ENCODE measurements at places on chromosomes 2 and 18.
A peak's percentile ranks its signal among the peaks of the same experiment; 100 is the strongest.

DNA sequence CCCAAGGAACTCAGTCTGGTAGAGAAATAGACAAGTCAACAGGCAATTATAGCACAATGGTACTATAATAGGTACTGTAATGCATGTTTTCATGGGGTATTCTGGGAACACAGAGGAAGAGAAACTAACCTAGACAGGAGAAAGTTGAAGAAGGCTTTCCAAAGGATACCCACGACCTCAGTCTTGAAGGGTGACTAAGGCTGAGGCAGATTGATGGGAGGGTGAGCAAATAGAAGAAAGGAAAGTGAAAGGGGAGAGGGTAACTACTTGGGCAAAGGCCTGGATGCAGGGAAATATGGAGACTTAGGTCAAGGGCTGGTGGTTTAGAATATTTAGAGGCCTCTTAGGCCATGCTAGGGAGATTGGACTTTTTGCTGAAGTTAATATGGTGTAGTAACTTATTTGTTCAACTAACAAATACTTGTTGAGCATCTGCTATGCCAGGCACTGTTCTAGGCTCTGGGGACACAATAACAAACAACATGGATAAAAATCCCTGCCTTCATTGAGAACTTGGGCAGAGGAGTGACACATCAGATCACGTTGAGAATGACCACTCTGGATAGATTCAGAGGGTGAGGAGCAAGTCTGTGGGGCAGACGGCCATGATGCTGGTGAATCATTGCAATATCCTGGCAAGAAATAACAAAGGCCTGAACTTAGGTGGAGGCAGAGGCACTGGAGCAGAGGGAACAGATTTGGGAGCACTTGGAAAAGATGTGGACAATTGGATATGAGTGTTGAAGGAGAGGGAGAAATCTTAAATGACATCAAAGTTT, 56.4 kb downstream of the PLB1 start:
- DNase-seq, result no peak

DNA sequence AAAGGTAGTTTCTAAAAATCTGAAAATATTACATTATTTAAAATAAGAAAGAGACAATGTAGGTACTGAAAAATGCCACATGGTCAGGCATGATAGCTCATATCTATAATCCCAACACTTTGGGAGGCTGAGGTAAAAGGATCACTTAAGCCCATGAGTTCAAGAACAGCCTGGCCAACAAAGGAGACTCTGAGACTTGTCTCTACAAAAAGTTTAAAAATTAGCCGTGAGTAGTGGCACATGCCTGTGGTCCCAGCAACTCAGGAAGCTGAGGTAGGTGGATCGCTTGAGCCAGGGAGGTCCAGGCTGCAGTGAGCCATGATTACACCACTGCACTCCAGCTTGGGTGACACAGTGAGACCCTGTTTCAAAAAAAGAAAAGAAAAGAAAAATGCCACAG, 21.8 kb downstream of the ATAD2B start:
- no peak for DNase-seq

GRCh38 chr2:120620025-120620793, 115.5 kb upstream of the GLI2 start:
- DNase-seq, result no peak

DNA sequence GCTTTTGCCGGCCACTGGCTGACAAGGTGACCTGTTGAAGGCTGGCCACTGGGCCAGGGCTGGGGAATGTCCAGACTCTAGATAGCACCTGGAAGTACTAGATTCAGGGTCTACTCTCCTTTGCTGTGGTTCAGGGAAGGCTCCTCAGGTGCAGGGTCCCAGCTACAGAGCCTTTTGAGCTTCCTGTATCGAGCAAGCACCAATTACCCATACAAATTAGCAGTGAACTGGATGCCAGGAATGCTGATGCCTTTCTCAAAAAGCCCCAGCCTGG, 213.4 kb downstream of the CYP26B1 start:
- DNase-seq, result no peak

DNA sequence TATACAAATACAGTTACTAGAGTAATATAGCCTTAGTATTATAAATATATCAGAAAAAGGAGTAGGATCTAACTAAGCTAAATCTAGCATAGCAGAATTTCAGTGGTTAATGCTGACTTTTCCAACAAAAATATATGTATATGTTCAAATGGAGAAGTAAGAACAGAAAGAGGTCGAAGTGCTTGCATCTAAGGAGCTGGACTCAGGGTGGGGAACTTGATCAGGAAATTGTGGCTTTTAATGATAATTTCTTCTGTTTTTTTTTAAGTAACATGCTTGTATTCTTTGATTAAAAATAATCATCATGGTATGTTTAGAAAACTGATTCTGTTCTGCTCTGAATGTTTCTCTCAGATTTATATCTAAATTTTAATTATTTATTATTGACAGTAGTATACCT, 327.1 kb downstream of the GALNT13 start:
- DNase-seq, result no peak

DNA sequence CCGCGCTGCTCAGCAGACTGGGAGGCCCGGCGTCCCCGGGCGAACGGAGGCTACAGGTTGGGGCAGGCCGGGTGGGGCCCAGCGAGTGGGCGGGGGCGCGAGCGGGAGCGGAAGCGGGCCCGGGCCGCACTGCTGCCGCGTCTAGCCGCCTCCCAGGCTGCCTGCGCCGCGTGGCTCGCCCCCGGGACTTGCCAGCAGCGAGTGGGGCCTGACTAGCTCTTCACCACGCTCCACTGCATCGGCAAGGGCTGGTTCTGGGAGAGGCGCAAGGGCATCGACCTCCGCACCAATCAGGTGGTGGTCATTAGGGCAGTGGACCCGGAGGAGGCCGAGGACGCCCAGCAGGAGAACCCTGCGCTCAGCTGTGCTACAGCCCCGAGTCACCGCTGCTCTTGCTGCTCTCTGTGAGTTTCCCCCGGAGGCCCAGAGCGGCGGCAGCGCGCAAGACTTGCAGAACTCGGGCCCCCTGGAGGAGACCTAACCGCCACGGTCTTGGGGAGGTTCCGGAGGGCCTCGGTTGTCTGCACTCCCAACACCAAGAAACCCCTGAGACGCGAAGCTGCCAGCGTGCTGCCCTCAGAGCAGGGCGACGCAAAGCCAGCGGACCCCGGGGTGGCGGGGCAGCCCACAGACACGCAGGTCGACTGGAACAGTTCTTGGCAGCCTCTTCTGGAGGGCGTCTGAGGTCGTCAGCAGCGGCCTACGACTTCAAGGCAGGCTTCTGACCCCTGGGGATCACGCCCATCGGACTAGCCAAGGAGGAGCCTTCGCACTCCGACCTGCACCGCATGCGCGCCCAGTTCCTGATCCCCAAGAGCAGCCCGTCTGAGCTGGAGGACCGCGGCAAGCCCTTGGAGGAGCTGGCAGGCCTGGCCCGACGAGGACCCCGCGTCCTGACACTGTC, 27.2 kb upstream of the PTPN2 start:
- DNase-seq, result no peak

GRCh38 chr2:109563288-109563687, 50.5 kb downstream of the SEPTIN10 start:
- DNase-seq, result no peak

GRCh38 chr2:46954951-46955571, 39.5 kb upstream of the MCFD2 start:
- DNase-seq, result peak; percentile 59

- no peak for DNase-seq
Measured at GRCh38 chr2:232382331-232383225, 4.0 kb downstream of the ALPP start.

GRCh38 chr18:42030586-42031182, 75.7 kb downstream of the PIK3C3 start:
- no peak for DNase-seq

DNA sequence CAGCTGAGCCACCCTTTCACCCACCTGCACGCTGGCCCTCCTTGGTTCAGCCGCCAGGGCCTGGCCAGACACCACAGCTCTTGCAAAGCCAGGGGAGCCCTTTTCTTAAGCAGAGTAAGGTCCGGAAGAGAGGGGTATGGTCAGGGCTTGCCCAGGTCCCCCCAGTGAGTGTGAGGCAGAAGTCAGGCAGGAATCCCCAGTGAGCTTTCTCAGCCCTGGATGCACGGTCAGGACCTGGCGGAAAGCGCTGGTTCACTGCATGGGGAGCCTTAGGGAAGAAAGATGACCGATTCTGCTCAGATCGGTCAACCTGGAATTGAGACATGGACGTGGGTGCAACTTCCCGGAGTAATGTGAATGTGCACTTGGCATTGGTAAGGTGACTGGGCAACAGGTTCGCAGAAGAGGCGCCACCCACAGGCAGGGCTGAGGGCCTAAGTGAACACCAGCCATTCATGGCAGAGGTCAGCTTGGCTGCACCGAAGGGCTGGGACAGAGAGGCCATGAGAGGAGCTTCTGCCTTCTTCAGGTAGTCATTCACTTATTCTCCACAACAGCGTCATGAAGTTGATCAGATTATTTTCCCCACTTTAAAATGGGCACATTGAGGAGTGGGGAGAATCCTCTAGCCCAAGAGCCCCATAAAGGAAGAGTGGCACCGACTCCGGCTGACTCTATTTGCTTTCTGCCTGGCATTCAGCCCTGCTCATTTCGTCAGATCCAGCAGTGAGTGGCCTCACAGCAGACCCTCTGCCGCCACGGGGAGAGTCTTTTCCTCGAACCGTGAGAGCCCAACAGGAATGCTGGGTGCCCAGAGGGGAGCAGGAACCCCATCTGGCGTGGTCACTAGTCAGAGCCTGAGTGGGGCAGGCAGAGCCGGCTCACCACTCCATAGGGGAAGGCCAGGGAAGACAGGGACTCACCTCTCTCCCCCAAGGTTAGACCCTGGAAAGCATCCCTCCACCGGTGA, 35.8 kb downstream of the SCTR start:
- peak; percentile 89 for DNase-seq

DNA sequence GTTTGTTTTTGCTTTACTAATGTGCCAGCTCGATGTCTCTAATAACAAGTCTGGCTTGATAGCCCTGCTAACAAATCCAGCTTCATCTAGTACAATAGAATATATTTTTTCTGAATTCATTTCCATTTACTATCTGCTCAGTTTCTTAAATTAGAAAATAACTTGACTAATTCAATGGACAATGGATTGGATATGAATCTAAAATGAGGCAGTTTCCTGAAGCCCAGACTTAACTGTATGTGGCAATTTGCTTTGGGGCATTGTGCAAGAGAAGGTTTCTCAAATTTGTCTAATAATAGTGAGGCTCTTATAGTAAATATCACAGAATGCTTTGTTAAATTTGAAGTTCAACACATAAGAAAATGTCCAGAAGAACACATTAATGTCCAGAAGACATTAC, 25.8 kb downstream of the CALCRL start:
- DNase-seq, result no peak

DNA sequence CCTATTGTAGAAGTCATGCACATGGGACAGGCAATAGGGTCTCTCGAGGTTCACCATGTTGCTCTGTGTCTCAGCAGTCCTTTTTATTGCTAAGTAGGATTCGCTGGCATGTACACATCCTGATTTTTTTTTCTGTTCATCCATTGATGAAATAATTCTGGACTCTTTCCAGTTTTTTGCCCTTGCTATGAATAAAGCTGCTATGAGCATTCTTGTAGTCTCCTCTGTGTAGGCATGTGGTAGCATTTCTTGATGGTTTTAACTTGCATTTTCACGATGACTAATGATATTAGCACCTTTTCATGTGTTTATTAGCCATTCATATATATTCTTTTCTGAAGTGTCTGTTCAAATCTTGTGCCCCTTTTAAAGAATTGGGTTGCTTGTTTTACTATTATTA, 65.8 kb upstream of the EDAR start:
- DNase-seq, result no peak

DNA sequence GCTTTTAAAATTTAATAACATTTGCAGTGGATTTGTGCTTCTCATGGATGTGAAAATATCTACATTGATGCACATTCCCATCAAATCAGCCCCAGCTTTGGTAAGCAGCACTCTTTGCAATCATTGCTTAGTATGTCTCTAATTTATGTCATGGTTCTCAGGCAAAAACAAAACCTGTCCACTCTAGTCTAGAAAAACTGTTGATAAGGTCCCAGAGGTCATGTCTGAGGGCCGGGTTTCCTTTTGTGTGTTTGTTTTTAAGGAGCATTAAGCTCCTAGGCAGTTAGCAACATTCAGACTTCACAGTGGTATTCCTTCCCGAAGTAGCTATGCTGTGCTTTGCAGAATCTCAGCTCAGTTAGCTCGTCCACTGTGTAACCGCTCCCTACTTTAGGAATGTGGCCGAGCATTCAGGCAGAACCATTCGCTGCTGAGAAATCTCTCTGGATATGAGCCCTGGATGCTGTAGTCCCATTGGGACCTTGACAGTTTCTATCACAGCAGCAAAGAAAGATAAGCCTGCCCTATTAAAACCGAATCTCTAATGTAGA, 4.0 kb downstream of the DIPK1C start:
- no peak for DNase-seq

- peak; percentile 42 for DNase-seq
Measured at GRCh38 chr2:218032336-218033171, 29.8 kb upstream of the TNS1 start.

GRCh38 chr2:28463893-28464292, 32.0 kb upstream of the PLB1 start:
- DNase-seq, result no peak

GRCh38 chr2:48313036-48313877, 216.7 kb upstream of the STON1 start:
- no peak for DNase-seq

DNA sequence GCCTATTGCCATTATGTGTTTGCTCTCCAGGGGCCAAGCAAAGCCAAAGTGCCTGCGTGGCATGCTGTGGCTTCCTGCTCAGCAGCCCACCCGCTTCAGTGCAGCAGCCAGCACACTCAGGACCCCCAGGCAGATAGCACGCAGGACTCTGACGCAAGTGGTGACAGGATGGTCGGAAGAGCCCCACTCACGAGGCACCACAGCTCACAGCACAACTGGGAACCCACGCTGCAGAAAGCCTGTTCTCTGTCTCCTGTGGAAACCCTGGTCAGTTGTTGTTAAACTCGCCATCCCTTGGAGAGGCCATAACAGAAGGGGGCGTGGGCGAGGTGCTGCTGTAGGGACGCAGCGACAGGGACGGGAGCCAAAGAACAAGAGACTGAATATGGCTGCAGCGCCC, 76.4 kb downstream of the HDAC4 start:
- DNase-seq, result peak; percentile 26

DNA sequence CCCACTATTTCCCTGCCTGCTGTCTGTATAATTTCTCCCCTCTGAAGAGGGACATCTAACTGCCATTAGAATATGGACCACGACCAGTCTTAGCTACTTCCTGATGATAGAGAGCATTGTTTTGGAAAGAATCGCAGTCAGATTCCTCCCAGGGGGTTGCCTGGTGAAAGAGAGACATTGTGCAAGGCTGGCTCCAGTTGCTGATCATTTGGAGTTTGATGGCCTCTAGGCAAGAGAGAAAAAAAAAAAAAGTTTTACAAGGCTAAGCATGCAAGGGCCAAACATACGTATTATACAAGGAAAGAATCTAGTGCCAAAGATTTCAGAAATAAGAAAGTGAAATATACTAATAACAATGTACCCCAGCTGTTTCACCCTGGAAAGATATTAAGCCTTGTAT, 182.2 kb downstream of the CMPK2 start:
- DNase-seq, result no peak

GRCh38 chr2:150292807-150293206, 194.7 kb downstream of the RND3 start:
- no peak for DNase-seq

DNA sequence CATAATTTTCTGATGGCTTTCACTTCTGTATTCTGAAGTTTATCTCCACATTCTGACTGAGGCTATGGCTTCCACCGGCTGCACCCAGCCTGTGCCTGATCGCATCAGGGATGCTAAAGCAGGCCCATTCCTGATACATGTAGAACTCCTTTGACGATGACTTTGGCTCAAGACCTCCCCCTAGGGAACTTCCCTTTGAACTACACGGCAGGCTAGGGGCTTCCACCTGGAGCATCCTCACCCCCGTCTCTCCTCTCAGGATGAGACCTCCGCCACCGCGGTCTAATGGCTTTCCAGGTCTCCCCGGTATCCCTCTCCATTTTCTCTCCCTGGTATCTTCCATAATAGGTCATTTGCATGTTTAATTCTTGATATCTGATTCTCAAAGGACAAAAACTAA, 214.9 kb upstream of the CHST9 start:
- no peak for DNase-seq
